ENCODE measurements at places on chromosomes 2 and 18.

DNA sequence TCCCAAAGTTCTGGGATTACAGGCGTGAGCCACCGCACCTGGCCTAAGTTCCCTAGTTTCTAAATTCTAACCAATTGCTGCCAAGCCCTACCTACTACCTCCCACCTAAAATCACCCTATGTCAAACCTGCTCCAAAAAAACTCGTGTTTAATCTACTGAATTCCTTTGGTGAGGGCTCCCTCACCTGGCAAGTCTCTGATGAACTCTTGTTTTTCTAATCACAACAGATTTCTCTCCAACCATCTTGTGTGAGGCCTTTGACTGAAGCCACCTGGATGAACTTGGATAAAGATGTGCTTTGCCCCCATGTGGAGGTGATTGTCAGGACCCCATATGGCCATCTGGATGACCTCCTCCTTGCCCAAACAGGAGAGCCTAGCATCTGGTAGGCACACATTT, 17.4 kb upstream of the SLC35G4 start:
- no peak for DNase-seq

DNA sequence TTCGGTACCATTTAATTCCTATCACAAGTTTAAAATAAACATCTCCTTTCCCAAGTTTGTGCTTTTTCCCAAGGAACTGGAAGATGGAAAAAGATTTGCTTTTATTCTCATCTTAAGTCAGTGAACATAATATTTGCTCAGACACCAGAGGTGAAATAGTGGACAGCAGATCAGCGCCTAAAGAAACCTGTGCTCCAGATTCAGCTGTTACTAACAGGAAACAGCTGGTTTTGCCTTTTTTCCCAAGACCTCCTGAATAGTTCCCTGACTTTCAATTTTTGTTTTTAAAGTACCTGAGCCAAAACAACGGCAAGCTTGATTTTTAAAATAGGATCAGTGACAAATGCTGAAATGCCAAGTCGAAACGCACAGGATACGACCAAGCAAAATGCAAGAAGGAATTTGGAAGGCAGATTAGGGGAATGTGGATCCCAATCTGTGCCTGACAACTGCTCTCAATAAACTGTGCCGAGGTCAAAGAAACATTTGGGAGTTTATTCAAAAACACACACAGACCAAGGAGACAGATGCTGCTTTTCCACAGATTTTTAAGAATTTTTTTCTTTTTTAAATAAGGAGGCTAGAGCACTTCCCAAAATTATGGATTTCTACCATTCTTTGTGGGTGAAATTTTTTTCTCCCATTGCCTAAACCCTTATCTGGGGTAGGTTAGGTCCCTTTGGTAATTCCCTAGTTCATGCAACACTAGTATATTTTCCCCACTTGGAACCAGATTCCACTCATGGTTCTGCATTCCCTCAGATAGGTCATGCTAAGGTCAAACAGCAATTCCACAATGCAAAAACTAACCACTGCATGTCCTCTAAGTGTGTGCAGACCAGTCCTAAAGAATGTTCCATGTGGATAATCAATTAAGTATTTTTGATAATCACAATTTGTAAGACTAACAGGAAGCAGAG, 121.5 kb upstream of the PDE1A start:
- peak; percentile 50 for DNase-seq

DNA sequence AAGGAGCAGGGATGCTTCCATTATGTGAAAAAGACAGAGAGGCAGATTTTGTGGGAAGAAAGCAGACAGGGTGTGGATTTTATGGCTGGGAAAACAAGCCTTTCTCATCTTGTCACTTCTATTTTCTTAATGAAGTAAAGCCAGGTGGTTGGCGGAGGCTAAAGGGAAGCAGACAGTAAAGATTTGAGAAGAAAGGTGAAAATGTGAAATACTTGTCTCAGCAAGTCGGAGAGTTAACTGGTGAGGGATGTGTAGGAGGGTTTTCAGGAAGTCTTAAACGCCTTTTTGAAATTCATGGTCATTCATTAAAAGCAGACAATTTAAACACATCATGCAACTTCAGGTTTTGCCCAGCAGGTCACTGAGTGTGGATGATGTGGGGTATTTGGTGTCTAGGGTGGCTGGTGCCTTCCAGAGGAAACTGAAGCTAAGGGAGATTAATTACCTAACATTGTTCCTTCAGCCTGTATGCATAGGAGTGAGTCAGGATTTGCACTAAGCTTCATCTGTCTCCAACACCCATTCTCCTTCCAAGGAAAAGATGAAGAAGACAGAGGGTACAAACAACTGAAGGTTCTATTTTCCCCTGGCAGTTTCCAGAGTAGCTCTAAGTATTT, 20.7 kb downstream of the SLC14A2 start:
- no peak for DNase-seq

GRCh38 chr2:2056531-2056930, 274.5 kb downstream of the MYT1L start:
- DNase-seq, result no peak

DNA sequence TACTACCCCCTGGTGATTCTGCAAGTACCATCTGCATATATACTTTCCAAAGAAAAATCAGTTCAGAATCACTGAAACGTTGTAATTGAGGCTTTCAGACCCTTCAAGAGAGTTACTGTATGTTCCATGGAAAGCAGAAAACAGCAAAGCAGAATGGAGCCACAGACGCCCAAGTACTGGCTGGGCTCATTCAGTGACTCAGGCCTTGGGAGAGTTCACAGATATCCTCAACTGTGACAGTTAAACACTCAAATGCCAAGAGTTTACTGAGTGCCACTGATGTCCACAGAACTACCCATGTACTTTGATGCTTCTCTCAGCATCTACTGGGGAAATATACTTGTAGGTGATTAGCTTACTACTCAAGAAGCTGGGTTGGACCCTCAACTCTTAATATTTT, 303.4 kb downstream of the TCF4 start:
- DNase-seq, result no peak

DNA sequence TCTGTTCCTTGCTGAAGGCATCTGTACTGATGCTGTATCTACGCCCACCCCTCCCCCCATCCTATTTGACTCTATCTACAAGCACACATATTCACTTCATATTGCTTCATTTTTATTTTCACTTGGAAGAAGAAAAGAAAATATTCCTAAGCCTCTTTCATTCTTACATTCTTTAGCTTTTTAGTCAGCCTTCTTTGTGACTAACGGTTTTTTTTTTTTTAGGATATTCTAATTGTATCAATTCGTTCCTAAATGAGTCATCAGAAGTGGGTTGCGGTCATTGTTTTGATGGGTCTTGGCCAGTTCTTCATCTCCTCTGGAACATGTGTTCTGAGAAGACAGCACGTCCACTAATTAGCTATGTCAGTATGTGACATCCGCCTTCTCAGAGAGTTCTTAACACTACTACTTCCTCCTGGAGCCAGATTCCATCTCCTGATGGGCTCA, 88.7 kb downstream of the MYO1B start:
- peak; percentile 90 for DNase-seq

DNA sequence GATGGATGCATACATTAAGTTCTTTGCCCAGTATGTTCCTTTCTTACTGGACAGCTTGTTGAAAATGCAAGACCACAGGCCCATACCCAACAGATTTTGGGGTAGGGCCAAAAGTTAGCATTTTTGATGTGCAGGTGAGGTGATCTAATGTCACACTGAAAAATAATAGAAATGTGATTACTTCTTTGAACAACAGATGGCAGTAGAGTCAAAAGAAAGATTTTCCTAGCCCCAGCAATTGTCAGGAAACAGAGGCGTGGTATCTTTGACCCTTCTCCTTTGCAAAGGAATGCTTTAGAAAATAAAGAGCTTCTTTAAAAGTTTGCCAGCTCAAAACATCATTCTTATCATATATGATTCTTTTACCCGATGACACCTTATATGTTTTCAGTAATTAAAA, 343.6 kb upstream of the SYT4 start:
- DNase-seq, result peak; percentile 15

DNA sequence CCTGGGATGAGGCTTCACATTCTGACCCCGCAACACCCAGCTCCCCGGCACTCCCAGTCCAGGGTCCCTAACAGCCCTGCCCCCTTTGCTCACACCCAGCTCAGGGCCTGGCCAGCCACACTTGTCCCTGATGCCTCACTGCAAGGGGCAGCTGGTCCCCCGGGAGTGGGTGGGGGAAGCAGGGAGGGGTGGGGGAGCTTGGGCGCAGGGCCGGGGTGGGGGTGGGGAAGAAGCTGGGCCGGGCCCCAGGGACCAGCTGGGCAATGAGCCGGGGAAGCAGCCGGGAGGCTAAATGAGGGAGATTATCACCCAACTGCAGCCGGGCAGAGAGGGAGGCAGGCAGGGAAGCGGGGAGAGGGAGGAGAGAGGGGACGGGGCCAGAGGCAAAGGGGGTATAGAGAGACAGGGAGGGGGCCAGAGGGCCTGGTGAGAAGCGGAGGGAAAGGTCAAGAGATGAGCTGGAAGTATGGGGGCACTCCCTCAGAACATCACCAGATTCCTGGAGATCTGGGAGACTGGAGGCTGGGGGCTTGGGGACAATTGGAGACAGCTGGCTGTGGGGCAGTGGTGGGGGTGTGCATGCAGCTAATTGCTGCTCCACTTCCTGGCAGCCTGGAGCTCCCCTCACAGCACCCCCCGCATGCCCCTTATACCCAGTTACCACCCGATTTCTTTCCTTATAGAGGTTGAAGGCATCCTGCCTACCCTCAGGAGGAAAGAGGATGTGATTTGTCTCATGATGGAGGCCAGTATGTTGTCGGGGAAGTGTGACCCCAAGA, 2.5 kb upstream of the ASIC4 start:
- DNase-seq, result no peak

GRCh38 chr2:97878865-97879264, 116.9 kb downstream of the TMEM131 start:
- DNase-seq, result no peak

DNA sequence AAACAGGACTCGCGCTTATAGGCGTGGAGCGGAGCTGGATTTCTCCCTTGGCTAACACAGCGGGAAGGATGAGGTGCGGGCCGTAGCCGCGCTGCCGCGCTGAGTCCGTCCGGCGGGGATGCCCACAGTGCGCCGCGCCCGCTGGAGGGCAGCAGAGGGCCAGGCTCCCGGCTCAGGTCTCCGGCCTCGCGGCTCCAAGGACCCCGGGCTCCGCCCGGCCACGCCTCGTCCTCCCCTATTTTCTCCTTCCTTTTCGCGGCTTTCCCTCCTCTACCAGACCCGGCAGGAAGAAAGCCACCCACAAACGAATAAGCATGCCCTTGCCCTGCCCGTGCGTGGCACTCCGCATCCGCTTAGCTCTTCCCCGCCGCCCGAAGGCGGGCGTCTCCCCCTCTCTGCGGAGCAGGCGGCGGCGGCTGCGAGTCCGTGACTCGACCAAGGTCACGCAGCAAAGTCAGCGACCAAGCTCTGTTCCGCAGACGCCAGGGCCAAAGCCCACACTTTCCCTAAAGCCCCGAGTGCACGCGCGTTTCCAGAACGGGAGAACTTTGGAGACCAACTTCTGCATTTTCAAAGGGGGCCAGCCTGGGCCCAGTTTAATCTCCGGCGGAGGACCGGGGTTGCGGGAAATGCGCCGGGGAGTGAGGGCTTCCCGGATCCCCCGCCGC, 48.5 kb downstream of the KCNIP3 start:
- DNase-seq, result peak; percentile 81

DNA sequence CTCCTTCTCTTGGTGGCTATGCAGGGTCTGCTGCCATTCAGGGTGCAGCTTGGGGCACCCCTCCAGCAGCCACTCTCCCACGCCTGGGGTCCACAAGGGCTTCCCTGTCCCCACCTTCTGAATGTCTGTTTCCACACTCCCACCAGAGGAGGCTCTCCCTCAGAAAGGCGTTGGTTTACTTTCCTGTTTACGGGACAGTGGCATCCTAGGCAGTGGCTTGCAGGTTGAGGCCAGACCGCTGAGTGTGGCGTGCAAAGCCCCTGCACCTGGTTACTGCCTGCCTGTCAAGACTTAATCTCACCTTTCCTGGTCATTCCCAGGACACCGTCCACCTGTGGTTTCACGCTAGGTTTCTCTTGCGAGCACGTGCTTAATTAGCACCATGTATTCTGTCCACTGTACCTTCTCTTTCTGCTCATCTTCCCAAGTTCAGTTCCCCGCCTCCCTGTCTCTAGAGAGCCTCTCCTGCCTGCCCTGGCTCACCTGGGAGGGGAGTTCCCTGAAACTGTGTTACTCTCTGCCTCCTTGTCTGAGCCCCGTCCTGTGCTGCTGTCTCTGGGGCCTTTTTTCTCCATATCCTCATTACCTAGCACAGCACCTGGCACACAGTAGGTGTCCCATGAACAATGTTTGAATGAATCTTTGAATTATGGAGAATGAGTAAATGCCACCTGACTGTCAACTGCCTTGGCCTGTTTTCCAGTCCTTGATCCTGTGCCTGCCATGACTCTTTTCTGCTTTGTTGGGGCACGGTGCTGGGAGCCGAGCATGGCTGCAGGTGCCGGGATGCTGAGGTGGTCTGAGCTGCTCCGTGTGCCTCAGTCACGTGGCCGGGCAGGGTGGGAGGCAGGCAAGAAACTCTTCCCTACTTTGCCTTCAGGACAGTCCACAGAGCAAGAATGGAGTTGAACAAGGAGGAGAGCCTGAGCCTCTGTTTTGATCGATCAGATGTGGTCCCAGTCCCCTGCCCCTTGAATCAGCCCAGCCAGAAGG, 56.4 kb downstream of the ARHGEF4 start:
- DNase-seq, result no peak

DNA sequence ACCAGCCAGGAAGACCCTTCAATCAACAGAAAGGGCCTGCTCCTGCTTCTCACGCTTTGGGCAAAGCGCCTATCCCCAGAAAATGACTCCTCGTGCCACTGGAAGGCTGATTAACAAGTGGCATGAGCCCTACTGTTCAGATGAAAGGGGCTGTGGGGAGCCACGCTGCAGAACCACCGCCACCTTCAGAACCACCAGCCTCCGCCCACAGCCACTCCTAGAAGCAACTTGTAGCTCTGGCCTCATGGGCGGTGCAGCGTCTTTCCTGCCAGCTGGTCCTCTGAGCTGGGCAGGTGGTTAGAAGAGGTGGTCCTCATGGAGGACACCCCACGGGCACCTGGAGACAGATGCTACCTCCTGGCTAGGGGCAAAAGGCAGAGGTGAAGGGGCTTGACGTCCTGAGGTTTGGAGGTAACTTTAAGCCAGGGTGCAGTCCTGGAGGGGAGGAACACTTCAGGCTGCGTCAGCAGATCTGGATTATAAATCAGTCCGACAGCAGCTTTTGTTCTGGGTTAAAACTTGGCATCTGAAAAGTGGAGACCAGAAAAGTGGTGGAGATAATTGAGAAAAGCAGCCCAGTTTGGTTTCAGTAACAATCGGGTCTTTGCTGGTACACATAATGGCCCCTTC, 861 bp upstream of the SEMA4C start:
- DNase-seq, result no peak

DNA sequence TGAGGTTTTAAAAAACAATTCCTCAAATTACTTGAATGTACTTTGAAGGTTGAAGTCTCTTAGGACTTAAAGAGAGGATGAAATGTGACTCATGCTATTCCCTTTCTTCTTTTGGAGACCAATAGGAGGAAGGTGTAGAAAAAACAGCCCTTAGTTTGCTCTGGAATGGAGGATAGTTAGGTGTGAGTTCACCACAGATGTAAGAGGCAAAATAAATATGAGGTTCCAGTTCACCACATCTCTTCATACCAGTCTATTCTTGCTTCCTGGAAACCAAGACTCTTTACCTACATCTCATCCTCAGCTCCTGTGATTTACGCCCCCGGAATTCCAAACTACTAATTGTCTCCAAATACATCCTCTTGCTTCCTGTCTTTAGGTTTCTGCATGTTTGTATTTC, 77.5 kb upstream of the TTC21B start:
- peak; percentile 17 for DNase-seq
